IMR-90 (cell line): ENCODE measurements at places on chromosomes 7 and 10. TPM values are rescaled to one million over a fixed set of nuclear protein-coding genes. Genes with fewer than 3 reads are reported as not detected.

DNA sequence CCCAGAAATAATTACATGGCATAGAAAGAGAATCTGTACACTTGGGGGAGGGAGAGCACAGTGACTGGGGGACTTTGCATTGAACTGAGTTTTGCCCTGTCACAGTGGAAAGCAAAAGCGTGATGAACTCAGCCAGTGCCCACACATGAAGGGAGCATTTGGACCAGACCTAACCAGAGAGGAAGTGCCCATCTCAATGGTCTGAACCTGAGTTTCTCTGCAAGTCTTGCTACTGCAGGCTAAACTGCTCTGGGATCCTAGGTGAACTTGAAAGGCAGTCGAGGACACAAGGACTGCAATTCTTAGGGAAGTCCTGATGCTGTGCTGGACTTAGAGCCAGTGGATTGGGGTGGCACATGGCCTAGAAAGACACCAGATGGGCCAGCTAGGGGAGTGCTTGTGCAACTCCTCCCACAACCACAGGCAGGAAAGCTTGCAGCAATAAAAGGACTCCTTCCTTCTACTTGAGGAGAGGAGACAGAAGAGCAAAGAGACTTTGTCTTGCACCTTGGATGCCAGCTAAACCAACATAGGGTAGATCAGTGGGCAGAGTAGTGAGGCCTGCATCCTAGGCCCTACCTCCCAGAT lies 259.0 kb downstream of the GRM8 start:
- H3K36me3 ChIP-seq, result no peaks in the 10 kb centered on the region
- H3K4me1 ChIP-seq, result no peaks in the 10 kb centered on the region
- H3K4me3 ChIP-seq, result no peak overlapping the region

DNA sequence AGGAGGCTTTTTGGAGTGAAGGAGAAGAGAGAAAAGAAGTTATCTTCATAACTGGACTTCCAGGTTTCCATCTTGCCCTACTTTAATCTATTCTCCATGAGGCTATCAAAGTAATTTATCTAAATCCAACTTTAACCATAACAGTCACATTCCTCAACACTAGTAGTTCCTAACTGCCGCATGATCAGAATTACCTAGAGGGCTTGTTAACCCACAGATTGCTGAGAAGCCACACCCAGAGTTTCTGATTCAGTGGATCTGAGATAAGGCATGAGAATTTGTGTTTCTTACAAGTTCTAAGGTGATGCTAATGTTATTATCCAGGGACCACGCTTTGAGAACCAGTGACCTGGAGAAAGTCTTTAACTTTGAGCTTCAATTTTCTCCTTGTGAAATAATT lies 8.3 kb upstream of the COL1A2 start:
- peaks cover 20% of the 10 kb centered on the region for H3K4me1 ChIP-seq
- no peaks in the 10 kb centered on the region for H3K27me3 ChIP-seq
- H3K4me3 ChIP-seq, result no peak overlapping the region
- DNase-seq, result no peak
- no peaks in the 10 kb centered on the region for H3K36me3 ChIP-seq
- H3K27ac ChIP-seq, result no peak overlapping the region

DNA sequence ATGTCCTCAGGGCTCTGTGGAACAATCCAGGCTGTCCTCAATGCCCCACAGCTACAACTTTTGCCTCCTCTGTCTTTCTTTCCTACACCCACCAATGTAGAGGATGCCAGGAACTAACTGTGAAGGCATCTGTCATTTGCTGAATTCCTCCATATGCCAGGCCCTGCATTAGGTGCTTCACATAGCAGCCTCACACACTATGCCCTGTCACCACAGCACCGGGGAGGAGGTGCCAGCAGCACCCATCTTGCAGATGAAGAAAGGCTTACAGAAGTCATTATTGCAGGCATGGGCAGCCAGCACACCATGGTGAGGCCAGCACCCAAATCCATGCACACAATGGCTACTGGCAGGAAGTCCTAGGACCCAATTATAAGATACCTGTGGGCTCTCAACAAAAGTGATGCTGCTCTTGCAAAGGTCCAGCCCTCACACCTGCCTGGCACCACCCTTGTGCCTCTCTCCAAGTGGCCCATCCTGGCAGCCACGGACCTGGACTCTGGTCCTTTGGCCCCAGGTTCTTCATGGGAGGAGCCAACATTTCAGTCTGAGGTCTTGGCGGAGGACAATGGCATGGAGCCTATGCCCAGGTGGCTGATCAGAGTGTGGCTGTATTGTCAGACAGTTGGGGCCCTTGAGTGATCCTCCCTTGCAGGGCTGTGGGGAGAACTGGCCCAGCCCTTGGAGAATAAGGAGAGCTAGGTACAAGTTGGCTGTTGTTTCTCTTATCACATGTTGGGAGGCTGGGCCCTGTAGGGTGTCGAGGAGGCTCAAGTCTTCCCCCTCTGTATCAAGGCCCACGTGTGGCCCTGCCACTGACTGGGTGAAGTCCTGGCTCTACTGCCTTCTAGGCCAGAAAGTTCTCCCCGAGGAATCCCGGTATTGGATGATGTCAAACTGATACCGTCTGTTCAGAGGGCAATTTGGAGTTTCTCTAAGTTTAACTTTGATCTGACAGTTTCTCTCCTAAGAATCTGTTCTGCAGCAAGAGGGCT lies 14.4 kb upstream of the MYL7 start:
- no peak overlapping the region for H3K4me3 ChIP-seq
- no peak overlapping the region for H3K27ac ChIP-seq
- DNase-seq, result no peak
- H3K27me3 ChIP-seq, result peaks cover 6% of the 10 kb centered on the region; the same call in 1 of the 2 replicates

DNA sequence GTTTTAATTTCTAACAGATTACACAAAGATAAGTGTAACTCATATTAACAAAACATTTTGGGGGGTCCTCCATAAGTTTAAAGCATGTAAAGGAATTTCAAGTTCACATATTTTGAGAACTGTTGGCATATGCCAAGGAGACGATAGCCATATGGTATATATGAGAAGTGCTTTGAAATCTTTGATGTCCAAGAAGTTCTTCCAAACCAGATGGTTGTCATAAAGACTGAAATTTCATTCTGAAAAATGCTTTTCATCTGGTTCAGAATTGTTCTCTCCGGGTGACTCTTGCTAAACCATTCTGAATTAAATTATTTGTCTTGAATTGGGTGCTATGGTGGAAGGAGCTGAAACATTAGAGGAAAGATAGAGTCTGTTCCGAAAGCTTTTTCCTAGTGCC lies 513.0 kb upstream of the AKR1E2 start:
- no peaks in the 10 kb centered on the region for H3K27me3 ChIP-seq
- H3K4me1 ChIP-seq, result no peaks in the 10 kb centered on the region
- H3K4me3 ChIP-seq, result no peak overlapping the region
- no peak overlapping the region for H3K27ac ChIP-seq
- H3K36me3 ChIP-seq, result no peaks in the 10 kb centered on the region

GRCh38 chr7:80218723-80219122 lies 84.1 kb downstream of the GNAI1 start:
- peak; percentile 95 for DNase-seq
- H3K27me3 ChIP-seq, result no peaks in the 10 kb centered on the region
- no peak overlapping the region for H3K27ac ChIP-seq
- peaks cover 18% of the 10 kb centered on the region for H3K36me3 ChIP-seq
- no peaks in the 10 kb centered on the region for H3K4me1 ChIP-seq
- H3K4me3 ChIP-seq, result no peak overlapping the region

DNA sequence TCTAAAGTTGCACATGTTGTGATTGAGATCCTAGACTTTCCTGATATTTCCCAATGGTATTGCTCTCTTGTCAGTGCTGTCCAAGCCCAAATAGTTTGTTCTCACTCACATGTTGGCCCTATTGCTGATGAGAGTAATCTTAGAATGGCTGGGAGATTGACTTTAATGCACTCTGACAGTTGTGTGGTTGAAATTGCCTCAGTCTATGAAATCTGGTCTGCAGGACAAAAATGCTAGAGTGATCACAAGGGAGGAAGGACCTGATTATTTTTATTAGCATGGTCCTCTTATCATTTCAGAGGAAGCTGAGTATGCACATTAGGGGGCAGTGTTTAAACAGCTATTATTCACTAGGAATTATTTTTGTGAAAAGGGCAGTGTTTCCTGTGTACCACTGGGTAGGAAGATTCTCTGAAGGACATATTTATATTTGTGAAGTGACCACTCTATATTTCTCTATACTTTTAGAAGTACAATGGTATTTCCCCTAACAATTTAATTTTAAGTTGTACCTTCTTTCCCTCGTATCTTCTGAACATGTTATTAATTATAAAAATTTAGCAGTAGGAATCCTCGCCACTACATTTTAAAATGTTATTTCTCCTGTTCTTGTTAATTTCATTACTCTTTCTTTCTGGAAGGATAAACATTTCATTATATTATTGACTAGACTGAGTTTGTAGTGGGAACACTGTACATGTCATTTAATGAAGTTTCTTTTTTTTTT lies 64.4 kb downstream of the SUGCT start:
- no peaks in the 10 kb centered on the region for H3K36me3 ChIP-seq
- H3K27me3 ChIP-seq, result no peaks in the 10 kb centered on the region
- no peak overlapping the region for H3K27ac ChIP-seq
- peaks cover 11% of the 10 kb centered on the region for H3K4me1 ChIP-seq
- no peak overlapping the region for H3K4me3 ChIP-seq

DNA sequence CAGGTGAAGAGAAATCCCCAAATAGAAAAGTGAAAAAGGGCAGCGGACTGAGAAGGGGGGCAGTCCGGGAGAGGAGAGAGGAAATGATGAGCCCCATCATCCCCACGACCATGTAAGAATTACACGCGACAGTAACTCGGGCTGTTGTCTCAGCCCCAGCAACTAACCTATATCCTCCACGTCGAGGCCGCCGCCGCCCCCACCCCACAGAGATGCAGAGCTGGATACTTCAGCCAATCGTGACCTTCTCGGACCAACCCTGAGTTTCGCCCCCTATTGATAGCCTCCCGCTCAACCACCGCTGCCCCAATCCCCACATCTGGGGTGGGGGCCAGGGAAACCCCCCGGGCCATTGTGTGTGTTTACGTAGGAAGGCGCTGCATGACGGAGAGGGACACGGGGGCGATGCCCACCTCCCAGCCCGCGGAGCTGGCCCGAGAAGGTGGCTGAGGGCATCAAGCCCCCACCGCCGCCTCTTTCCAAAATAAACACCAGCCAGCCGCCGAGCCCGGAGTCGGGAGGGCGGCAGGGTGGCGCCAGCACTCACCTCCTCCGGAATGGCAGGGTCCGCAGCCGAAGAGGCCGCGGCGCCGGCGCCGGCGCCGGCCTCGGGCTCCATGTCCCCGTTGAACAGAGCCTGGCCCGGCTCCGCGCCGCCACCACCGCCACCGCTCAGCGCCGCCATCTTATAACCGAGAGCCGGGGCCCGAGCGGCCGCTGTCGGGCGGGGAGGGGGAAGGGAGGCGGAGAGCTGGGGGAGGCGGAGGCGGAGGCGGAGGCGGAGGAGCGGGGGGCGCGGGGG lies 509 bp downstream of the BRAF start:
- H3K27ac ChIP-seq, result peak overlapping the region; percentile 91
- no peaks in the 10 kb centered on the region; the same call in 1 of the 2 replicates for H3K27me3 ChIP-seq
- H3K36me3 ChIP-seq, result no peaks in the 10 kb centered on the region
- H3K4me3 ChIP-seq, result peak overlapping the region; percentile 99

Gene FAM25G
- not detected in 2 replicates for polyA plus RNA-seq

Gene FFAR4
- not detected in 2 replicates for polyA plus RNA-seq

DNA sequence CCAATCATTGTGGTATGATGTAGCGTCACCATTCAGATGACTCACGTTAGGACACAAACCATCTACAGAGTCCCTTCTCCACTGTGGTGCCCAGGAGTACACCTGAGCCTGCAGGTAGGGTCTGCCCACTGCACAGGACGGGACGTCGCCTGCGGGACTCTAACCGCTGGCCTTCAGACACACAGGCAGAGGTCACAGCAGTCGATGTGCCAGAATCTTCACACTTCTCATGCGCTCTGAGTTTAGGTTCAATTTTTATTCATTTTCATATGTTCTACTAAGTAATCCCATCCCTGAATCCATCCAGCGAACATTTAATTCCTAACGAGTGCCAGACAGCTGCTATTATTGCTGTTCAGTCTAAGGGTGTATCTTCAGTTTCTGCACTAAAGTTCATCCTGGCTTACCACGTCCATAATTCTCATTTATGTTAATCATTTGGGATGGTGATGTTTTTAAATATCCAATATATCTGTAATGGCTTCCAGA lies 73.3 kb downstream of the CXCL12 start:
- H3K36me3 ChIP-seq, result no peaks in the 10 kb centered on the region
- H3K4me1 ChIP-seq, result peaks cover 3% of the 10 kb centered on the region; the same call in 1 of the 2 replicates
- no peak overlapping the region for H3K4me3 ChIP-seq
- H3K27ac ChIP-seq, result no peak overlapping the region
- peaks cover 1% of the 10 kb centered on the region for H3K27me3 ChIP-seq

DNA sequence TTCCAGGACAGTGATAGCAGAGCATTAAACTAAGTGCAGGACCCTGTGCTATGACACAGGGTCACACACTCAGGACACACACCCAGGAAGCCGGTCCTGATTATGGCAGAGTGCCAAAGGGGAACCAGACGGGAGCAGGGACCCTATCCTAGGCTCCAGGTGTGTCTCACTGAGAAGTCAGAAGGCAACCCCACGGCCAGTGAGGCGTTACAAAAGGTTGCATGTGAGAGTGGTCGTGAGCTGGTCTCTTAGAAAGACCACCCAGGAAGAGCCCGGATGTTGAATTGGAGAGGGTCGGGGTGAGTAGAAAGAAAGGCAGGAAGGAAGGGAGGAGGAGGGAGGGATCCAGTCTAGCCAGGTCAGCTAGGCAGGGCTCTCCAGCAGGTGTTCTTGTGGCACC lies 31.0 kb downstream of the FRMPD2 start:
- DNase-seq, result no peak
- H3K4me3 ChIP-seq, result no peak overlapping the region
- H3K27me3 ChIP-seq, result peaks cover 33% of the 10 kb centered on the region
- no peaks in the 10 kb centered on the region for H3K4me1 ChIP-seq
- H3K36me3 ChIP-seq, result no peaks in the 10 kb centered on the region

GRCh38 chr7:17302575-17303142 lies 4.2 kb downstream of the AHR start:
- peaks cover 15% of the 10 kb centered on the region for H3K4me1 ChIP-seq
- no peaks in the 10 kb centered on the region for H3K27me3 ChIP-seq
- H3K27ac ChIP-seq, result no peak overlapping the region
- peak; percentile 18 for DNase-seq
- no peak overlapping the region for H3K4me3 ChIP-seq
- H3K36me3 ChIP-seq, result no peaks in the 10 kb centered on the region

DNA sequence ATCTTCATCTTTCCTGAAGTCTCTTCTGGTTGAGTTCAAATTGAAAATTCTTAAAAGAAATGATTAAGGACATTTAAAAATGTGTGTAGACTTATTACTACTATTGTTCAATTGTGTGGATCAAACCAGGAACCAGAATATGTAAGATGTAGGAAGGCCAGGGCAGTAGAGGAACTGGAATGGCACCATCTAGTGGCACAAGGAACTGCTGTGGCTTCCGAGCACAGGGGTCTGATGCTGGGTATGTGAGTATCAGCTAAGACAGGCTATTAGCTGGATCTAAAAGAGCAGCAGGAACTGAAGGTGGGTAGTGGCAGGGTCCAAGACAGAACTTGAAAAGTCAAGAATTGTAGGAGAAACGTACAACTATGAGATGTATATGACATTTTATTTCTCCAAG lies 247.3 kb downstream of the SEMA3A start:
- DNase-seq, result no peak
- no peaks in the 10 kb centered on the region for H3K36me3 ChIP-seq
- H3K27ac ChIP-seq, result no peak overlapping the region
- no peak overlapping the region for H3K4me3 ChIP-seq
- no peaks in the 10 kb centered on the region for H3K27me3 ChIP-seq
